ENCODE measurements at places on chromosomes 2 and 18.

DNA sequence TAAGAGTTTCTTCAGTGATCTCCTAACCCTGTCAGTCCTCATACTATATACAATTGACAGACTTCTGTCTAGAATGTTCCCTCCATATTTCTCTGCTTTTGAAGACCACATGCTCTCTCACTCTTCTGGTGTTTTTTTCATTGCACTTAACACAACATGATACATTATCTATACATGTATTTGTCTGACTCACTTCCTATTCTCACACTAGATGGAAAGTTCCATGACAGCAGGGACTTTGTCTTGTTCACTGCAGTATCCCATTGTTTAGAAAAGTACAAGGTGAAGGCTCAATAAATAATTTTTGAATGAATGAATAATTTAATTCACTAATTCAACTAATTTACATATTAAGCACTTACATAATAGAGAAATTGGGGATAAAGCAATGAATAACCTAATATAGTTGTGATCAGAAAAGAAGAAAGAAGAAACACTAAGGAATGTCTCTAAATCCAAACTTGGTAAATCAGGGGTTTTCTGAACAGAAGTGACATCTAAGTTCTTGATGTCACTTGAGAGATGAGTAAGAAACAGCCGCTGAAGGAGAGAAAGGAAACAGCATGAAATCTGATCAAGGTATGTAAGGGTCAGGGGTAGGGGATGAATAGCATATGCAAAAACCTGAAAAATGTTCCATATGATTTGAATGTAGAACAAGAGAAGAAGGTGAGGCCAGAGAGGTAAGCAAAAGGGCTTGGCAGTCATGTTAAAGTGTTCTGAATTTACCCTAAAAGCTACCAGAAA is 42.4 kb downstream of the MBD2 start:
- DNase-seq: no peak

GRCh38 chr2:23506531-23507266 is 121.7 kb downstream of the KLHL29 start:
- no peak for DNase-seq

GRCh38 chr18:9333441-9334328 is 888 bp upstream of the TWSG1 start:
- peak; percentile 1 for DNase-seq

DNA sequence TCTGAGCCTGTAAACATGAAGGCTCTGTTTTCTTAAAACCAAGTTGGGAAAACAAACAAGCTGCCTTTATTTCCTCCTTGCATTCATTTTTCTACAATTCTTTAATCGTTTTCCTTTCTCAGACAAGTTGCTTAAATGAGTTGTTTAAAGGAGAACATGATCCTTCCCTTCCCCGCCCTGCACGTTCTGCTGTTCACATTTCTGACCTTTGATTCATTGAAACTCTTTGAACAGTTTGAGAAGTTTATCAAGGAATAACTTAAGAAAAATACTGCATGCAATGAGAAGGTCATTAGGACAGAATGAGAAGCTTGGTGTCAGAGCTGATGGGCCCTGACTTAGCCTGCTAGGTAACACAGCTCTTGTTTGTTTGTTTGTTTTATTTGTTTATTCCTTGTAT is 181.6 kb downstream of the PARD3B start:
- DNase-seq: no peak

Data from activated CD8-positive, alpha-beta memory T cell treated with anti-CD3 and anti-CD28 coated beads for 1 hour (primary cell).